Fibroblast of skin of right biceps (primary cell): ENCODE measurements at places on chromosomes 12 and 14.
A peak's percentile ranks its signal among the peaks of the same experiment; 100 is the strongest.

- DNase-seq = peak; percentile 50
Observed at GRCh38 chr12:115709540-115710011, 567.9 kb downstream of the MED13L start.

DNA sequence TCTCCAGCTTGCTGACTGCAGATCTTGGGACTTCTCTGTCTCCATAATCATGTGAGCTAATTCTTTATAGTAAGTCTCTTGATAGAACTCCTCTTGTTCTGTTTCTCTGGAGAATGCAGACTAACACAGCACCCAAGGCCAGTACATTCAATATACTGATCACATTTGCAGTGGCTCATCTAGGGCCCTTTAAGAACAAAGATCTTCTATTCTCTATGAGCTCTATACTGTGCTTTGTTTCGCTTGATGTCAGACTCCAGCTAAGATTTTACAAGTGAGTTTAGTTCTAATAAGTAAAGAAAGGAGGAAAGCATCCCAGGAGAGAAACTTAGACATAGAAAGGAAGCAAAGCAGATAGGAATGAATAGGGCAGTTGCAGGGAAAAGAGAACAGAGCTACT lies 69.3 kb upstream of the TMPO start:
- DNase-seq = no peak

- DNase-seq = no peak
Observed at GRCh38 chr12:106582249-106582591, 584 bp upstream of the RFX4 start.

DNA sequence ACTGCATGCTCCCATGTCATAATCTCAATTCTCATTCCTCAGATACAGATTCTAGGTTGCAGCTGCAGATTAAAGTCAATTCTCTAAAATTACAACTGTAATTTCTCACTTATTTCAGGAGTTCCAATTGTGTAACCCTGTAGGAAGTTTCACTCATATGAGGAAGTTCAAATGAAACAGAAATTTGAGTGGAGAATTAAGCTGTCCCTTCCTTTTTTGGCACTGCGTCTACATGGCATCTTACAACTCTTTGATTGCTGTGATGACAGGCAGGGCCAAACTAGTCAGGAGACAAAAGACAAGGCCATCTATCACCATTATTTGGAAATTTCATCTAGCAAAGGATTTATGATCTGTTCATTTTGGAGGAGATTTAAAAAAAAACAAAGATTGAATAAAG lies 13.3 kb upstream of the GRIP1 start:
- DNase-seq = no peak

DNA sequence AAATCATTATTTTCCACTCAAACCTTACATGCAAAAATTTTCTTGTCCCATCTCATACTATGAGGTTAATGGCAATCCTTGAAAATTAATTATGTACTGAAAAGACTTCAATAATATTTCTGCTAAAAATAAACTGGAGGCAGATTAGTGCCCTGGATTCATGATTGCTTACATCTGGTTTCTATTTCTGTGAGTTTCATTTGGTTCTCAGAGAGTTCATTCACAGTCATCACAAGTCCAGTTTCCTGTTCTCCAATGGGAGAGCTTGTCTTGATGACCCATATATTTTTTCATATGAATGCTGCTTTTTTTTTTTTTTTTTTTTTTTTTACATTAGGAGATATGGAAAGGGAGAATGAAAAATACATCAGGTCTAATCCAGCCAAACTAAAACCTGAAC lies 6.6 kb upstream of the PTHLH start:
- DNase-seq = peak; percentile 62

GRCh38 chr12:32917094-32917611 lies 20.6 kb upstream of the PKP2 start:
- no peak for DNase-seq

- no peak for DNase-seq
Observed at GRCh38 chr14:103540821-103541708, 12.1 kb downstream of the TRMT61A start.

- DNase-seq = no peak
Observed at GRCh38 chr12:48419116-48419935, 53.0 kb upstream of the ANP32D start.

- no peak for DNase-seq
Observed at GRCh38 chr14:26888592-26888991, 290.8 kb upstream of the NOVA1 start.

DNA sequence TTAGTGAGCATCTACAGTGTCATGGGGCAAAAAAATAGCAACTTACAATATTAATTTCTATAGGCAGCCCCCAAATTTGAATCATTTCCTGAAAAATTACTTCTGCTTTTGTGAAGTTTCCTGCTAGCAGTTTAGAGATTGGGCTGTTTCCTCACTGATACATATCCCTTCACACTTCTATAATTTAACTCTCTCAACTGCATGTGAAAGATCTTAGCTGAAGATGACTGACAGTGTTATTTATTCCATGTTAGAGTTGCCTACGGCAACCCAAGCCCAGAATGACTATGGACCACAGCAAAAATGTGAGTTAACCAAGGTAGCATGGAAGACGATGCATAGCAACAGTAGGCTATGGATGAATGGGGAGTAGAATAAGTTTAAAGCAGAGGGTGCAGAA lies at the start of gene KLRG1:
TSS of gene KLRG1 (plus strand) at position 134 of the 400 bp plus-strand sequence. CDS start at position 224, 90 bp downstream.
- DNase-seq = no peak

- peak; percentile 53 for DNase-seq
Observed at GRCh38 chr14:51444353-51445000, 204.4 kb downstream of the TMX1 start.

DNA sequence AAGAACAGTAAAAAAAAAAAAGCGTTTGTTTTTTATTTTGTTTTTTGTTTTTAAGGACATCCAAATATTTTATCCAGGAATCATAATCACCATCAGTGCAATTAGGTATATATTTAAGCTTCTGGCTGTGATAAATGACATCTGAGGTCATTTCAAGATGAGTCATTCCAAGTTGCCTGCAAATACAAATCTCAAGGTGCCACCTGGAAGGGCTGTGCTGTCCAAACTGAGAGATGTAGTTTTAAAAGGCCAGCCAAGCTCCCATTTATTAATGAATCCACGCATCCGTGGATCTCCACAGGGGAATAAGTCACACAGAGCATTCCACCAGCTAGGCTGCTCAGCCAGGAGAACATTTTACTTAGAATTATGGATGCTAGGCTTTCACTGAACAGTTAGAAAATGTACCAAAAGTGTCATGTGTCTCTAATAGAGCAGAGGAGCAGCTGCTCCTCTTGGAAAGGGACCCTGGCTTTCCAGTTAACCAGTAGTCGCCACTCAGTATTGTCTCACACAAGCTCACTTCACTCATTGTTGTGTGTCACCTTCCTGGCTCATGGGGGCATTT lies 1151.4 kb upstream of the TMEM132C start:
- no peak for DNase-seq

- no peak for DNase-seq
Observed at GRCh38 chr12:58026426-58026825, 85.1 kb downstream of the ATP23 start.

DNA sequence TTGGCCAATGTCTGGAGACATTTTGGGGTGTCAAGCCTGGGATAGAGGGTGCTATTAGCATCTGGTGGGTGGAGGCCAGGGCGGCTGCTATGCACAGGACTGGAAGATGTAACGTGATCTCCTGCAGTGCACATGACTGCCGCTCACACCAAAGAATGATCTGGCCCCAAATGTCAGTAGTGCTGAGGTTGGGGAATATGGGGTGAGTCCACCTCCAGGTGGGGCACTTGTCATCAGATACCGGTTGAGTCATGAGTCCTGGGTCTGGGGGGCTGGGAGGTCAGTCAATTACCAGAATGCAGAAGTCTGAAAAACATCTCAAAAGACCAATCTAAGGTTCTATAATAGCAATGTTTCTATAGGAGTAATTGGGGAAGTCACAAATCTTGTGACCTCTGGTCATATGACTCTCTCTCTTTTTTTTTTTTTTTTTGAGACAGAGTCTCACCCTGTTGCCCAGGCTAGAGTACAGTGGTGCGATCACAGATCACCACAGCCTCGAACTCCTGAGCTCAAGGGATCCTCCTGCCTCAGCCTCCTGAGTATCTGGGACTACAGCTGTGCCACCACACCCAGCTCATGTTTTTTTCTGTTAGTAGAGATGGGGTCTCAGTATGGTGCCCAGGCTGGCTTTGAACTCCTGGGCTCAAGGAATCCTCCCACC lies 6.0 kb upstream of the SDSL start:
- no peak for DNase-seq
